ENCODE measurements at places on chromosomes 12 and 14. TPM values are rescaled to one million over a fixed set of nuclear protein-coding genes. Genes with fewer than 3 reads are reported as not detected.

SIX4 gene
- 6.5 TPM for polyA plus RNA-seq

DNA sequence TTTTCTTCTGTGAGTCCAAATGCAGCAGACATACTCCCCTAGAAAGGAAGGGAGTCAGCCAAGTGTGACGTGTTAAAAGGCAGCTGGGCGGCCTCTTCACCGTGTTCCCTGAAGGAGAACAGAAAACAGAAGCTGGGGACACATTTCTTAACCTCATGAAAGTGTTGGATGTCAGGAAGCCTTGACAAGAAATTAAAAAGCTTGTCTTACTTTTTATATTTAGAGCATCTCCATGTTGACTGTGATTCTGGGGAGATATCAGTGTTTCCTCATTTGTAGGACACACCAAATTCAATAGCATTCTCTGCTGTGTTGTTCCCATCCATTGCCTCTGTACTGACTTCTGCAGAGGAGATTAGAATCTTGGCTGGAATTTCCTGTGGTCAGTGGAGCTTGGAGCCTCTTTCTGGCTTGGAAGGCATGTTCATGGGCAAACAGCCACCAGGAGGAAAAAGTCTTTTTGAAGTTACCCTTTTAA, 93.7 kb downstream of the RMST start:
- peak; percentile 85 for DNase-seq

GRCh38 chr12:96248136-96248931, 54.2 kb downstream of the ELK3 start:
- no peak for DNase-seq

- DNase-seq: peak; percentile 39
Measured at GRCh38 chr14:79161571-79161970, 991.4 kb downstream of the NRXN3 start.

DNA sequence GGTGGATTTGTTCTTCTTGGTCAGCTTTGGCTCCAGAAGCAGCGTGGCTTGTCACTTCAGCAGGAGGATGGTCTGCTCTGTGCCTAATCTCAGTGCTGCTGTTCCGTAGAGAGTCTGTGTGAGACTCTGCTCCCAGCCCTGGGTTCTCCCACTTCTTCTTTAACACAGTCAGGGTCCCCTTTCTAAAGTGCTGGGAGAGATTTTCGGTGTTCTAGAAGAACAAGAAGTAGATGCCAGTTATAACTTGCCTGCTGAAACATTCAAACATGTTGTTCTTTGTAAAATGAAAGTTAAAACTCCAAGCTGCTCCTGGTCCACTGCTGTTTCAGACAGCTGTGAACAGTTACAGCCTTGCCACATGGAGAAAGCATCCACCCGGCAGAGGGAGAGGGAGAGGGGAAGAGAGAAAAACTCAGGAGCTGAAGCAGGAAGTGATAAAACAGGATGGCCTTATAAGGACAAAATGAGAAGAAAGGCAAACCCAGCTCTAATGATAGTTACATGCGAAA, 55.2 kb upstream of the CERS5 start:
- DNase-seq: peak; percentile 60

DNA sequence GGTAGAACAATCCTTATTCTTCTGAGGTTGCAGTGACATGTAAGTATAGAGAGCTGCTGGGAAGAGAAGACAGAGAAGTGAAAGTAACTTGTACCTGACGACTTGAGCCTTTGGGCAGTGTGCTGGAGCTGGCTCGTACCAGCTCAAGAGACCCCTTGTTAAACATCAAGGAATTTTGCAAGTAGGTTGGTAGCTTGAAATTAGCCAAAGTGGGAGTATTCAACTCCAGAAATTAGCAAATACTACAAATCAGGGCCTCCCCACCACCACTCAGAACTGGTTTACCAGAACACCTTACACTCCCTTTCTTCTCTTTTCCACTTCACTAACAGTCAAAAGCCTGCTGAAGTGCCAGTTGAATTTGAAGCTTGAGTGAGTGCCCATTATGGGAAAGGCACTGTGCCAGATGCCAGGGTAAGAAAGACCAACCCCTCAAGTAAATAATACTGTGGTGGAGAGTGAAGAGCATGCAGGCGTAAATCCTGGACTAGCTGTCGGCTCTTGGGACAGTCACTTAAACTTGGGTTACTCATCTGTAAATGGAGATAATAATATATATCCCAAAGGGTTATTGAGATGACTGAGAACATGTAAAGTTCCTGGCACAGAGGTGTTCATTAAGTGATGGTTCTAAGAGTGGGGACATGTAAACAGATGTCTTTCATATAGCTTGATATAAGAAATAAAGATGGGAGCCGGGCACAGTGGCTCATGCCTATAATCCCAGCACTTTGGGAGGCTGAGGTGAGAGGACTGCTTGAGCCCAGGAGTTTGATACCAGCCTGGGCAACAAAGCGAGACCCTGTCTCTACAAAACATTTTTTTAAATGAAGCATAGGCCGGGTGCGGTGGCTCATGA, 27.0 kb upstream of the EID3 start:
- no peak for DNase-seq

DIO3 gene
- polyA plus RNA-seq: 0.19 TPM

DNA sequence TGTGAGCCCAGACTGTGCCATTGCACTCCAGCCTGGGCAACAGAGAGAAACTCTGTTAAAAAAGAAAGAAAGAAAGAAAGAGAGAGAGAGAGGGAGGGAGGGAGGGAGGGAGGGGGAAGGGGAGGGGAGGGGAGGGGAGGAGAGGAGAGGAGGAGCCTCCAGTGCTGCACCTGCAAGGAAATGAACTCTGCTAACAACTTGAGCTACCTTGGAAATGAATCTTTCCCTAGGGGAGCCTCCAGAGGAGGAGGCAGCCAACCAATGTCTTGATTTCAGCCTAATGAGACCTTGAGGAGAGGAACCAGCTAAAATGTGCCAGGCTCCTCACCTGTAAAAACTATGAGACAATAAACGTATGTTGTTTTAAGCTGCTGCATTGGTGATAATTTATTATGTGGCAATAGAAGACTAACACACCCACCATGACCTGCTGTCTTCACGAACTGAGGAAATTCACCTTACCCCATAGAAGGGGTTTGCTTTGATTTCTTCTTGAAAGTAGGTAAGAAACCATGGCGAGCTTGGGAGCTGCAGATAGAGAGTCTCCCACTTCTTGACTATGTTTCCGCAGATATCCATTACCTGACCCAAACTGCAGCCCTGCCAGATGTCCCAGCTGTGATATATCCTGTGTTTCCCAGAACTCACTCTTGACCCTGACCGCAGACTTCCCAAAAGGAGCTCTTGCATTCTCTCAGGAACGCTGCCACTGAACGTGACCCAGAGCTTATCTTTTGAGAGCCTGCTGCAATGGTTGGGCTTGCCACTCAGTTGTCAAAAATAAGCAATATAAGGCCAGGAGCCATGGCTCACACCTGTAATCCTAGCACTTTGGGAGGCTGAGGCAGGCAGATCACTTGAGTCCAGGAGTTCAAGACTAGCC, 31.5 kb upstream of the TMPO start:
- no peak for DNase-seq

- DNase-seq: no peak
Measured at GRCh38 chr12:28991626-28992025, 157.5 kb upstream of the FAR2 start.

GRCh38 chr14:85438481-85438942, 91.4 kb upstream of the FLRT2 start:
- no peak for DNase-seq

GRCh38 chr12:30939234-30939633, 12.7 kb downstream of the TSPAN11 start:
- no peak for DNase-seq

GRCh38 chr12:57780284-57780897, 2.2 kb upstream of the TSFM start:
- no peak for DNase-seq

MAP1LC3B2 gene
- polyA plus RNA-seq: 7.9 TPM

DNA sequence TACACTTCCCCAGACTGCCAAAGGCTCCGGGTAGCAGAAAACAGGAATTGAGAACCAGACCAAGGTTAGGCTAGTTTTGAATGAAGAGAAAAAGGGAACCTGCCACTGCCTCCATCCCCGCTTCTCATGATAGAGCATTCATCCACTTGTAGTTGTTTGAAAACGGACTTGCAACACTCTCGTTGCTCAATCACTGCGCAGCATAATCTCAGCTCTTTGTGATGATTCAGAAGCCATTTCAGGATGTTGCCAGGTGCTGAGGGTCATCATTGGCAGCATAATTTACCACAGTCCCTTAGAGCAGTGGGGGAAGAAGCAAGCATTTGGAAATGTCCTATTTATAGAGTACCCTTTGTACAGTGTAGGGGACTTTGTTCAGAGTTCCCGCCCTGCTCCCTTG, 25.6 kb downstream of the KCNK13 start:
- DNase-seq: no peak

DNA sequence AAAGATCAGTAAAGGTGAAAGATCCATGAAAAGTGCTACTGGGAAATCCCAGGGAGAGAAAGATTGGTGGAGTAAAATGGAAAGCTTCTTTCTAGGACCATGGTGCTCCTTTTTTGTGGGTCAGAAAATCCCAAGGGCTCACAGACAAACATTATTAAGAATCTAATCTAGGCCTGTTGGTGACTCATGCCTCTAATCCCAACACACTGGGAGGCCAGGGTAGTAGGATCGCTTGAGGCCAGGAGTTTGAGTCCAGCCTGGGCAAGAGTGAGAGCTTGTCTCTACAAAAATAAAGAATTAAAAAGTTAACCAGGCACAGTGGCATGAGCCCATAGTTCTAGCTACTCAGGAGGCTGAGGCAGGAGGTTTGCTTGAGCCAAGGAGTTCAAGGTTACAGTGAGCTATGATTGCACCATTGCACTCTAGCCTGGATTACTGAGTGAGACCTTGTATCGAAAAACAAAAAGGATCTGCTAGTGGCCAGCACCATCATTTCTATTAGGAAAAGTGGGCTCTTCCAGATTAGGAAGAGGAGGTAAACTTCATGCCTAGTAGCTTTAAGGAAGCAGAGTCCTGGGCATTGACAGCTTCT, 43.0 kb downstream of the TXNRD1 start:
- DNase-seq: no peak

FAM222A gene
- 9.3 TPM for polyA plus RNA-seq

DNA sequence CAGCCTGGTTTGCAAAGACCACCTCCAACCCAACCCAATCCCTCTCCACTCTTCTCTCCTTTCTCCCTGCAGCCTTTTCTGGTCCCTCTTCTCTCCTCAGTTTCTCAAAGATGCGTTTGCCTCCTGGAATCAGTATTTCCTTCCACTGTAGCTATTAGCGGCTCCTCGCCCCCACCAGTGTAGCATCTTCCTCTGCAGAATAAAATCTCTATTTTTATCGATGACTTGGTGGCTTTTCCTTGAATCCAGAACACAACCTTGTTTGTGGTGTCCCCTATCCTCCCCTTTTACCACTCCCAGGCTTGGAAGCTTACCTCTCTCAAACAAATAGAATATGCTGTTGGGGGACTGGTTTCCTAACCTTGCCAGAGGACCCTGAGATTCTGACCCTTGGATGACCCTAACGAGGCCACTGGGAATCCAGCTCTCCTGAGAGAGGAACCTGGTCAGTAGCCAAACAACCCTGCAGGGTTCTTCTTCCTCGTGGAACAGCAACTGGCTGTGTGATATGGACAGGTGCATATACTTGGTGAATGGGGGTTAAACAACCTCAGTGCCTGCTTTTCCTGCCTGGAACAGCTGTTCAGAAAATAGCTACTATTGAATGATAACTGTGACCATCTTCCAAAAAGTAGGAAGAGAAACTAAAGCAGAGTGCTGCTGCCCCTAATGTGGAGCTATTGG, 4.4 kb downstream of the WNT1 start:
- DNase-seq: no peak

SMOC1 gene
- polyA plus RNA-seq: 2.3 TPM

IL22 gene
- not detected for polyA plus RNA-seq

GRCh38 chr14:39229601-39230110, 4.1 kb upstream of the MIA2 start:
- DNase-seq: no peak

CMA1 gene
- polyA plus RNA-seq: 0.94 TPM

MUCL1 gene
- polyA plus RNA-seq: not detected

DNA sequence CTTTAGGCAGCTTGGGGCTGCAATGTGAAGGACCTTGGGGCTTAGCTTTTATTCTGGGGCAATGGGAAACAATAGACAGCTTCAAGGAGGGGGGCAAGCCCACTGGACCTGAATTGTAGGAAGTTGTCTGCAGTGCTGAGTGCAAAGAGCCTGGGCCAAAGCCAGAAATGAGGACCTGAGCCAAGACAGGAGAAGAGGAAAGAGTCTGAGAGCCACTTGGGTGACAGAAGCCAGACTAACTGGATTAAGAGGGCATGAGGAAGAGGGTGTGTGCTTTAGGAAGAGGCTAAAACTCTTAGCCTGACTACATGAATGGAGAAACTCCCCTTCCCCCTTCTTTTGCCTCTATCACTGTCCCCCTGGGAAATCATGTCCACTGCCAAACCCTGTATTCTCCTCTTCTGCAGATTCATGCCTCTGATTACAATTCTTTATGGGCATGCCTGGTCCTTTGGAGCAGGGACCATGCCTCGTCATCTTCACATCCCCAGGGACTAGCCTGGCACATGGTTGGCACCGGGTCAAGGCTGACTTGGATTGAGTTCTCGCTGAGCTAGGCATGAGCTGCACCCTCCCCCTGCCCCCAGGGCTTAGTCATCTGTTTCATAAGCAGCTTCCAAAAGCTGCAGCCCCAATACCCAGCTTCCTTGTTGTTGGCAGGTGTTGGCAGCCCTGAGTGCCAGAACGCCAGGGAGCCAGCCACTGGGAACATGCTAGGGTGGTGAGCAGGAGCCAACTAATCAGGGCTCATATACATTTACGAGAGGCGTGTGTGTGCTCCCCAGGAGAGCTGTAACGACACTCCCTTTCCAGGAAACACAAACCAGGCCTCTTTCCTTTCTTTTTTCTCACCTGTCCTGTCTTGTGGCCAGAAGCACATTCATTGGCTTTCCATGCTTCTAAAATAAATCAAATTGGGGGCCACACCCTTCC, 27.7 kb upstream of the JDP2 start:
- no peak for DNase-seq

NKX2-1 gene
- not detected for polyA plus RNA-seq

- DNase-seq: no peak
Measured at GRCh38 chr12:2198005-2198501, 145.3 kb downstream of the CACNA1C start.

AICDA gene
- polyA plus RNA-seq: 0.45 TPM

GRCh38 chr12:89281539-89281867, 70.8 kb downstream of the DUSP6 start:
- no peak for DNase-seq

- no peak for DNase-seq
Measured at GRCh38 chr14:71396050-71396677, 488.9 kb downstream of the PCNX1 start.

- no peak for DNase-seq
Measured at GRCh38 chr12:13277293-13277692, 80.8 kb downstream of the EMP1 start.

DNA sequence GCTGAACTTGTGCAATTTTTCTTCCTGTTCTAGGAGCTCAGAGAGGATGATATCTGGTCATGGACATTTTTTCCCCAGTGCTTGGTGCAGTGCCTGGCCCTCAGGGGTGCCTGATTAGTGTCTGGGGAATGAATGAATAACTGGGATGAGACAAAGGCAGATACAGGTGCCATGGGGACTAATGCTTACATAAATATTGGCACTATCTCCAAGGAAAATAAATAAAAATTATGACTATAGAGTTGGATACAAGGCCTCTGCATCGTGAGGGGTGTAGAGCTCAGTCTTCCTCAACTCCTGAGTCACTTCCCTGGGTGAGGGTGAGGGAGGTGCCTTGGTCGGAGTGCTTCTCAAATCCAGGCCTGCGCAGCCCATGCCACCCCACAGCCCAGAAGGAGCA, 188.6 kb downstream of the KCNA5 start:
- no peak for DNase-seq

All from left renal cortex interstitium (tissue), 4 donors.